NCI-H2171 treated with DMSO at 0.1 percent for 48 hours (cell line): ENCODE measurements at places on chromosomes 1 and 21.

- DNase-seq: no peak
Measured at GRCh38 chr1:95098196-95098595, 19.0 kb upstream of the TLCD4 start.

- DNase-seq: no peak
Measured at GRCh38 chr1:181818943-181819342, 242.6 kb downstream of the ZNF648 start.

DNA sequence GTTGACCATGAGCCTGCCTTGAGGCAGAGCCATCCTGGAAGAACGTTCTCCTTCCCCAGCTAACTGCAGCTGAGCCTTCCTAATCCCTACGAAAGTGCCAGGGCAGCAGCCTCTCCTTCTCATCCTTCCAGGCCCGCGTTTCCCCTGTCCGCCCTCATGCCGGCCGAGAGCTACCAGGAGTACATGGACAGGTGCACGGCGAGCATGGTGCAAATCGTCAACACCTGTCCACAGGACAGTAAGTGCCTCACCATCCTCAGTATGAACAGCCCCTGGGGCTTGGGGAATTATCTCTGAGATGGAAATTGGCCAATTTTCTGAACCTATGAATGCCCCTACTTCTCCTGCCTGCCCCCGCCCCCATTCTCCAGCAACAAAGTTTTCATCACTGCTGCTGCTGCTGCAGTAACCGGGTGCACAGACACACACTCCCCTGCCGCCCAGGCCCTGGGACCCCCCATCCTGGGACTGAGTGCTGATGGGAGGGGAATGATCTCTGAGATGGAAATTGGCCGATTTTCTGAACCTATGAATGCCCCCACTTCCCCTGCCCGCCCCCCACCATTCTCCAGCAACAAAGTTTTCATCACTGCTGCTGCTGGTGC lies 39.6 kb downstream of the UBASH3A start:
- DNase-seq: no peak

DNA sequence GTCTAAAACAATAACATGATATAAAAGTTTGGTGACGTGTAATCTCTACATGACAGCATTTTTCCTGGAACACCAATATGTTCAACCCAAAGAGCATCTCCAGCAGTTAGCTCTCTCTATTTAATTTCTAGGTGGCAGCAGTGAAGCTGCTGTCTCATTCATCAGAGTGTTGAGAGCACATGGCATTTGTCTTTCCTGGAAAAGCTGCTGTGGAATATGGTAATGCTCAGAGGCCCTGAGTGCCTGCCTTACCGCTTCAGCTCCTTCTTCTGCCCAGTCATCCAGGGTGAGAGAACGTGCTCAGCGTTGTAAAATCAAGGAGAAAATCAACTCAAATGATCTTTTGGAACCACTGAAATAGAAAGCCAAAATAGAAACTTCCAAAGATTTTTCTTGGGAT lies 640.7 kb downstream of the ADGRL2 start:
- peak; percentile 7 for DNase-seq
